HFFc6 (cell line): ENCODE measurements at places on chromosomes 7 and 10. TPM values are rescaled to one million over a fixed set of nuclear protein-coding genes. Genes with fewer than 3 reads are reported as not detected.

- no peak for DNase-seq
- peaks cover 36% of the 10 kb centered on the region for H3K4me1 ChIP-seq
- no peak overlapping the region for H3K4me3 ChIP-seq
Measured at GRCh38 chr7:129970816-129971215, 18.1 kb upstream of the UBE2H start.

DNA sequence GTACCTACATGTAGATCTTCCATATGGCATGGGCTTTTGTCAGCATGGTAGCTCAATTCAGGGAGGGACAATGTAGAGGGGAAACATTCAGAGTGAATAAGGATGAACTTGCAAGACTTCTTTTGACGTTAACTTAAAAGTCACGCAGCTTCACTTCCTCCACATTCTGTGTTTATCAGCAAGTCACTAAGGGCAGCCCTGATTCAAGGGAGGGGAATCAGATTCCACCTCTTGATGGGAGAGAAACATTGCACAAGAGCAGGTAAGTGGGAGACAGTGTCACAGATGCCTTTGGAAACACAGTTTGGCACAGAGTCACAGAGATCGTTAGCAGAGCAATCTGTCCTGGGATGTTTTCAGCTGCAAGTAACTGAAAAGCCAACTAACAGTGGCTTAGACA, 26.2 kb downstream of the C10orf67 start:
- H3K27ac ChIP-seq: no peak overlapping the region
- no peak for DNase-seq
- peaks cover 17% of the 10 kb centered on the region for H3K4me1 ChIP-seq
- no peak overlapping the region for H3K4me3 ChIP-seq
- no peaks in the 10 kb centered on the region for H3K36me3 ChIP-seq
- no peaks in the 10 kb centered on the region; the same call in 1 of the 2 replicates for H3K27me3 ChIP-seq

- H3K4me3 ChIP-seq: no peak overlapping the region
- no peak overlapping the region for H3K27ac ChIP-seq
- no peak for DNase-seq
Measured at GRCh38 chr7:154183482-154183881, 131.3 kb downstream of the DPP6 start.

DNA sequence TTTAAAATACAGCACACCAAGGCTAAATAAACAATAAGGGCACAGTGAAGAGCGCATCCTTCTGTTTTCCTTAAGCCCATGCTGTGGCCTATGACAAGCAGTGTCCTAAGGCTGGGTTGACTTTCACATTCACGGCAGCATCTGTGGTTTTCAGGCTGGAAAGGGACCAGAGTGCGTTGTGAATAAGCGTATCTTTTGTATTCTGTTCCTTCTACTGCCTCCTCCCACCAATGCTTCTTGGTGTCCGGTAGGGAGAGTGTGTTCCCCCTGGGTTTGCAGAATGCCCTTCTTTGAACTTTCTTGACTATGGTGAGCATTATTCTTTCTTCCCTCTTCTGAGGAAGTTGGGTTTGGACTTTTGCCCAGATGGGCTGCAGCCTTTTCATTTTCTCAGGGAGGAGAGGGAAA, 73.6 kb downstream of the ABCA13 start:
- H3K4me1 ChIP-seq: no peaks in the 10 kb centered on the region
- no peak overlapping the region for H3K27ac ChIP-seq
- peaks cover 11% of the 10 kb centered on the region for H3K27me3 ChIP-seq
- no peak for DNase-seq
- H3K4me3 ChIP-seq: no peak overlapping the region

- no peak for DNase-seq
- H3K27me3 ChIP-seq: no peaks in the 10 kb centered on the region; the same call in 1 of the 2 replicates
- no peak overlapping the region for H3K27ac ChIP-seq
- peaks cover 4% of the 10 kb centered on the region for H3K36me3 ChIP-seq
Measured at GRCh38 chr7:151062111-151062398, 2.7 kb downstream of the SLC4A2 start.

- H3K27me3 ChIP-seq: peaks cover 19% of the 10 kb centered on the region
- H3K27ac ChIP-seq: no peak overlapping the region
- H3K36me3 ChIP-seq: no peaks in the 10 kb centered on the region; the same call in 1 of the 2 replicates
- H3K4me1 ChIP-seq: no peaks in the 10 kb centered on the region
- no peak overlapping the region for H3K4me3 ChIP-seq
Measured at GRCh38 chr10:14623931-14624330, 150.8 kb downstream of the FAM107B start.

Gene CYP26C1
- 0.09 TPM in 1 of 3 replicates, not detected in the others for total RNA-seq

- no peaks in the 10 kb centered on the region; the same call in 1 of the 2 replicates for H3K36me3 ChIP-seq
- peaks cover 2% of the 10 kb centered on the region; the same call in 1 of the 2 replicates for H3K27me3 ChIP-seq
- no peak overlapping the region for H3K4me3 ChIP-seq
- no peak for DNase-seq
- H3K27ac ChIP-seq: no peak overlapping the region
Measured at GRCh38 chr7:26447116-26447515, 155.5 kb downstream of the SNX10 start.

Gene GRM8
- total RNA-seq: not detected in 3 replicates

Gene ASAH2
- total RNA-seq: 4.6 and 4.7 TPM in 2 replicates

DNA sequence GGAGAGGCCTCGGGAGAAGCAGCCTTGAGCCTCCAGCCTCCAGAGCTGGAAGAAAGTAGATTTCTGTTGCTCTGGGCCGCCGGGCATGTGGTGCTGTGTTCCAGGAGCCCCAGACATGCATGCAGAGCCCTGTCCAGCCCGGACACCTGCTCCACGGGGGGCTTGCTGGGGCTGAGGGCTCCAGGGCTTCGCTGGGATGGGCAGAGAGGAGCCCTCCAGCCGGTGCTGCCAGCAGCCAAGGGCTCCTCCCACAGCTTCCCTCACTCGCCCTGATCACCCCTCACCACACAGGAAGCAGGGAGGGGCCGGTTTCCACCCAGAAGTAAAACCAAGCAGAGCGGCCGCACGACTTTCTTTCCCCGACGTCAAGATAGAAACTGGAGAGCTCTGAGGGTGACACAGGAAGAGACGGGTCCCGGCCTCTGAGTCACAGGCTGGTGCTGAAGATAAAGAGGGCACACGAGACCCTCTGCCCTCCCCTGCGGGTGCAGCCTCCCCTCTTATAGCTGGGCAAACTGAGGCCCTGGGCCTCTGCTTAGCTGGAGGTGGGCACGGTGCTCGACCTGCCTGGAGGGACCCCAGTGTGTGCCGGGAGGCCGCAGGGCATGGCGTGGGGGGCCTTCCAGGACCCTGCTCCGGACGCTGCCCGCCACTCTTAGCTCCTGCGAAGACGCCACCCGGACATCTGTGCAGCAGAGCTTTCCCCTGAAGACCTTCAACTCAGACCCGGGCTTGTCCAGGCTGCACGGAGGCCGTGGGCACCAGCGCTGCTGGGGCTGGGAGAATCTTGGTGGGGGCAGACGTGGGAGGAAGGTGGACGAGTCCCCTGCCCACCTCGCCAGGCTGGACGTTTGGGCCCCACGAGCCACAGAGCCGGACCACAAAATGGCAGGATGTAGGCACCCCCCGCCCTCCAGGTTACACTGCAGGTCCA, 31.1 kb downstream of the ADAP1 start:
- peaks cover 5% of the 10 kb centered on the region for H3K27me3 ChIP-seq
- H3K4me1 ChIP-seq: no peaks in the 10 kb centered on the region
- DNase-seq: no peak

DNA sequence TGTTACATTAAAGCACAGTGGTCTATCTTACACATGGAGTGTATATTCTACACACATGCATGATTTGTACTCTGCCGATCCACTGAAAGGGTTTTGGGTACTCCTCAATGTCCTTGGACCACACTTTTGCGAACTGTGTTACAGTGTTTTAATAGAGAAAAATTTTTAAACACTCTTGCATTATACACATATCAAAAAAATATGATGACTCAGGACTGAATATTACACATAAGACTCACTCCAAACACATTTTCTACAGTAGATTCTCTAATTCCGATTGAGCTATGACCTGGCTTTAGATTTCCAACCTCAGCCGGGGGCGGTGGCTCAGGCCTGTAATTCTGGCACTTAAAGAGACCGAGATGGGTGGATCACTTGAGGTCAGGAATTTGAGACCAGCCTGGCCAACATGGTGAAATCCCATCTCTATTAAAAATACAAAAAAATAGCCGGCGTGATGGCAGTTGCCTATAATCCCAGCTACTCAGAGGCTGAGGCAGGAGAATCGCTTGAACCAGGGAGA, 222.4 kb downstream of the CACNA2D1 start:
- no peaks in the 10 kb centered on the region for H3K4me1 ChIP-seq
- H3K36me3 ChIP-seq: no peaks in the 10 kb centered on the region
- no peak for DNase-seq
- no peak overlapping the region for H3K27ac ChIP-seq

DNA sequence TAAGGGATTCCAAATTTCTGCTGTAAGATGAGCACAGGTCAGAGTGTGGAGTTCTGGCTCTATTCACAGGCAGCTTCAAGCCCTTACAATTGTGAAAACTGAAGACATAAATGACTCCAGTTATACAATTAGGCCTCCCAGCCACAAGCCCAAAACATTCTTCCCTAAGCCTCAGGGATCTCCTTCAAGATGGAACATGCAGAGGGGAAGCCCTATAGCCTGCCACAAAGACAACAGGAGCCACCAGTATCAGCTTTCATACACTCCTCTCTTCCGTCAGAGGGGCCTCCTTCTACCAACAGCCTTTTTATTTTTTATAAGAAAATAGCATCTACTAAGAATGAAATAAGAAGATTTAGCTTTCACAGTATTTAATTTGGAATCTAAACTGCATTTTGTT, 46.5 kb downstream of the DLD start:
- no peak for DNase-seq
- H3K36me3 ChIP-seq: peaks cover 40% of the 10 kb centered on the region
- peaks cover 4% of the 10 kb centered on the region; the same call in 1 of the 2 replicates for H3K27me3 ChIP-seq
- peak overlapping the region; percentile 88 for H3K27ac ChIP-seq
- no peak overlapping the region for H3K4me3 ChIP-seq

- H3K4me1 ChIP-seq: peaks cover 5% of the 10 kb centered on the region; the same call in 1 of the 2 replicates
- DNase-seq: no peak
- no peaks in the 10 kb centered on the region for H3K27me3 ChIP-seq
Measured at GRCh38 chr7:104264285-104264684, 56.5 kb upstream of the ORC5 start.

- H3K4me1 ChIP-seq: peaks cover 29% of the 10 kb centered on the region; the same call in 1 of the 2 replicates
- peak; percentile 80 for DNase-seq
- H3K36me3 ChIP-seq: no peaks in the 10 kb centered on the region
- H3K27me3 ChIP-seq: no peaks in the 10 kb centered on the region; the same call in none of the 2 replicates
- peak overlapping the region; percentile 71; the same call in 1 of the 2 replicates for H3K27ac ChIP-seq
Measured at GRCh38 chr10:98956576-98957260, 278.9 kb downstream of the HPSE2 start.

Gene SLC29A4
- total RNA-seq: 0.91 to 2.5 TPM (median 2.3 TPM) in 3 replicates

Gene KCNIP2
- total RNA-seq: 0.28 to 1.6 TPM (median 0.46 TPM) in 3 replicates

Gene CYP17A1
- total RNA-seq: not detected in 3 replicates

DNA sequence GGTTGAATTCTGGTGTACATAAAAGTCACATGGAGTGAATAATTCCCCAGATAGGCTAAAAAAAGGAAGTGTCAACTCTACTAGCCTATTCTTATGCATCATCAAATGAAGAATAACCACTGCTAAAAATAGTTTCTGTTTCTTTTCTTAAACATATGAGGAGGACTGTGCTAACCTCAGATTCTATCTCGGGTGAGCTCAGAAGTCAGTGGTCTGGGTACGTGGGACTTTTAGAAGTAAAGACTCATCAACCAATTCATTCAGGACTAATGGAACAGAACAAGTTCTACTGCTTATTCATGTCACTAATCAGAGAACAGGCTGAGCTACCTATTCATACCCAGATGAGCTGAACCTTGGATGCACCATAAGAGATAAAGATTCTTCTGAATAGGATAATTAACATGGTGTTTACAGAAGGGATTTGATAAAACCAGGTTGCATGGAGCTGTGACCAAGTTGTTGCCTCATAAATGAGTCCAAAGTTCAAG, 9.5 kb upstream of the ASAH2 start:
- no peaks in the 10 kb centered on the region for H3K36me3 ChIP-seq
- no peaks in the 10 kb centered on the region for H3K4me1 ChIP-seq
- H3K27me3 ChIP-seq: peaks cover 26% of the 10 kb centered on the region
- DNase-seq: peak; percentile 28
- H3K27ac ChIP-seq: no peak overlapping the region

- H3K4me3 ChIP-seq: peak overlapping the region; percentile 25; the same call in 1 of the 2 replicates
- H3K36me3 ChIP-seq: peaks cover 32% of the 10 kb centered on the region
- peaks cover 43% of the 10 kb centered on the region for H3K4me1 ChIP-seq
- H3K27ac ChIP-seq: peak overlapping the region; percentile 70
Measured at GRCh38 chr7:77687747-77688144, 8.5 kb upstream of the RSBN1L start.

Gene SEMA3A
- 57.6 and 72.3 TPM in 2 replicates for total RNA-seq

DNA sequence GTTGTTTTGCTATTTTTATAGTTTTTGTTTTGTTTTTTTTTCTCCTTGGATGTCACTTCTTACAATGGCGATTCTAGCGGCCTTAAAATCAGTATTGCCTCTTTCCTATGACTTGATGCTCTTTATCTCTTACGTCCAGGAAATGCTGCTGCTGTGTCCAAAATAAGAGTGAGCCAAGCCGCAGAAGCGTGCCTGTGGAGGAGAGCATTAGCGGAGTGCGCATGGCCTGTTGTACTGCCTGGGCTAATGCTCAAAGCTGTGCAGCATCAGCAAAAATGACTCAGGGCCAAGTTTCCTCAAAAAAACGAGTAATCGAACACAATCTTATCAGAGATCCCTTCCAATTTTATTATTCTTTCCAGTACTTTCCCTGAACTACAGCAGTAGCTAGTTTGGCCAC, 18.5 kb upstream of the GAD2 start:
- no peaks in the 10 kb centered on the region; the same call in 1 of the 2 replicates for H3K27me3 ChIP-seq
- no peak for DNase-seq
- peaks cover 7% of the 10 kb centered on the region; the same call in 1 of the 2 replicates for H3K4me1 ChIP-seq
- H3K36me3 ChIP-seq: 0 out of 2 replicates have a peak, but pooled peaks cover 3% of the 10 kb centered on the region
- H3K4me3 ChIP-seq: no peak overlapping the region; the same call in 1 of the 2 replicates
- no peak overlapping the region for H3K27ac ChIP-seq

Gene AGR3
- not detected in 3 replicates for total RNA-seq

Gene SLC37A3
- 24.8 to 26.8 TPM (median 25.6 TPM) in 3 replicates for total RNA-seq

DNA sequence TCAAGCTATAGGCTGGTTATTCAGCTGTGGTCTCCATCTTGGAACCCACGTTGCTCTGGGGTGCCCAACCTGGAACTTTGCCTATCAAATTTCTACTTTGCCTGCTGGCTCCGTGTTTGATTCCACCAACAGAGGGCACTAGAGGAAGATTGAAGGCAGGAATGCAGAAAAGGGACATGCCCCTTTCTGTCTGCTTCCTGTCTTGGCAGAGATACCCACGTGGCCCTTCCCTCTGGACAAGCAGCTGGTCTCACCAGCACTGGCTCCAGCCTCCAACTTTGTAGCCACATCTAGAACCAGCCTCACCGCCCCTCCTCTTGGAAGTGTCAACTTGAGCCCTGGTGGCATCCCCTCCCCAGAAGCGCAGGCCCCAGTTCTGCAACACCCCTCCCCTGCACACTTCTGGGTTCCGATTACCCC, 52.1 kb upstream of the ZNF438 start:
- peak overlapping the region; percentile 22; the same call in 1 of the 2 replicates for H3K27ac ChIP-seq
- DNase-seq: peak; percentile 63
- no peak overlapping the region for H3K4me3 ChIP-seq
- H3K27me3 ChIP-seq: no peaks in the 10 kb centered on the region
- no peaks in the 10 kb centered on the region for H3K36me3 ChIP-seq
- peaks cover 6% of the 10 kb centered on the region; the same call in 1 of the 2 replicates for H3K4me1 ChIP-seq

- H3K27ac ChIP-seq: no peak overlapping the region
- peaks cover 10% of the 10 kb centered on the region; the same call in 1 of the 2 replicates for H3K27me3 ChIP-seq
Measured at GRCh38 chr10:123840714-123841113, 50.9 kb downstream of the CPXM2 start.

Gene CYP2C9
- total RNA-seq: not detected in 2 replicates

GRCh38 chr10:43292755-43293676, 26.2 kb upstream of the RASGEF1A start:
- peaks cover 37% of the 10 kb centered on the region for H3K27me3 ChIP-seq
- H3K4me1 ChIP-seq: peaks cover 7% of the 10 kb centered on the region
- H3K4me3 ChIP-seq: no peak overlapping the region

- H3K4me3 ChIP-seq: peak overlapping the region; percentile 94
- H3K36me3 ChIP-seq: peaks cover 34% of the 10 kb centered on the region
- H3K27ac ChIP-seq: peak overlapping the region; percentile 91
- H3K4me1 ChIP-seq: peaks cover 71% of the 10 kb centered on the region
- H3K27me3 ChIP-seq: peaks cover 5% of the 10 kb centered on the region
Measured at GRCh38 chr7:816751-817671, 15.3 kb upstream of the SUN1 start.
